ENCODE measurements at places on chromosomes 1 and 21.

DNA sequence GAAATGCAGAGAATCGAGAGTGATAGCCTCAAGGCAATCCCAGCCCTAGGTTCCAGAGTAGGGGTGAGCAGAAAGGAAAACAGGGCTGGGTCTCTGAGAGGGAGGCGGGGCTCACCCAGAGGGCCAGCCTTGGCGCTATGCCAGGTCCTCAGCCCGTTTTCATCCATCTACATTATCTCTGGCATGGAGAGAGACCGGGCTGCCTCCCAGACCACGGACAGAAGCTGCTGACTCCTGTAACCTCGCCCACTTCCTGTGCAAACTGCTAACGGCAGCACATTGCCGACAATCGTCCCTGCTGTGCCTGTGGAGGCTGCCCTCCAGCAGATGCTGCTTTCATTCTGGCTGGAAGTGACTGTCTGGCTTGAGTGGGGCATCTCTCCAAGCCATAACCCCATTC is 569.1 kb downstream of the NPHP4 start:
- DNase-seq, result peak; percentile 5

DNA sequence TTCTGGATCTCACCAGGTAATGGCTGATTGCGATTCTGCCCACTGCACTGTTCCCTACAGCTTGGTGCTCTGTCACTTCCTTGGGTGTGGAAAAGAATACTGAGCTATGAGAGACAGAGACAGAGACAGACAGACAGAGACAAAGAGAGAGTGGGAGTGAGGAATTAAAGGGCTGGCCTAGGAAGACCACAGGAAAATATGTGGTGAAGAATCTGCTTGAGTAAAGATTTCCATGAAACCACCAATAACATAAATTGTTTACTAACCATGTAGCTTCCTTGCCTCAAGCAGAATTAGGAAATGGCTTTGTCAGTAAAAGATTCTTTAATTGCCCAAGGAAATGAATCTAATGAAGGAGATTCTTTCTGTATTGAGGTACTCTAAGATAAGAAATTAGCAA is 54.4 kb downstream of the MPZL1 start:
- DNase-seq, result no peak

GRCh38 chr1:218374401-218375353 is 29.5 kb downstream of the TGFB2 start:
- no peak for DNase-seq

GRCh38 chr1:174174461-174175329 is 15.4 kb downstream of the RABGAP1L start:
- DNase-seq, result no peak

DNA sequence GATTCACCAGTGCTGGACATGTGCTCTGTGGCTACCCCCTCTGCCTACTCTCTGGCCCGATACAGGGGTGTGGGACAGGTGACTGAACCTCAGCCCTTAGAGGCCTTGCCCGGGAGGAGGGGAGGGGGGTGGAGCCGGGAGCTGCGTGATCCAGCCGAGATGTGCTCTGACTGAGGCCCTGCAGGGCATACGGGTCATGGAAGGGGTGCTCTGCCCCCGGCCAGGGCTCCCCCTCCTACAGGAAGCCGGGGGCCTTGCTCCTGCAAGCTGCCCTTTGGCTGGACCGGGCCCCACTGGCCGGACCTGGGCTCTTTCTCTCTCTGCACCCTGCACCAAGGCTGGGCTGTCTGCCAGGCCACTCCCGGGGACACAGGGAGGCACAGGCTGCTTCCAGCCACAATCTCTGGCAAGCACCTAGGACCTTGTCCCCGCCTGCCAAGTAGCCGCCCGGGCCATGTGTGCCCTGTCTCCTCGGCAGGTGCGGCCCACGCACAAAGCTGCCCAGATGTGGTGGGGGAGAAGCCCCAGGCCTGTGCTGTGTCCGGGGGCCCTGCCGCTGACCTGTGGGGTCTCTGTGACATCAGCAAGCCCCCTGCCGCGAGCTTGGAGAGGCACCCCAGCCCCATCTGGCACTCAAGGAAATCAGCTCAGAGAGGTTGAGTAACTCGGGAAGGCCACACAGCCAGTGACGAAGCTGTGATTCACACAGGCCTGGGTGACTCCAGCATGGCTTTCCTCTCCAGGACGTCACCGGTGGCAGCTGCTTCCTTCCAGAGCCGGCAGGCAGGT is 1.5 kb downstream of the SCNN1D start:
- DNase-seq, result no peak

- DNase-seq, result no peak
Observed at GRCh38 chr1:81392526-81393226, 408.1 kb upstream of the ADGRL2 start.

- DNase-seq, result no peak
Observed at GRCh38 chr1:55879346-55879745, 664.2 kb upstream of the USP24 start.

GRCh38 chr1:59692591-59692990 is 122.2 kb upstream of the HOOK1 start:
- no peak for DNase-seq

DNA sequence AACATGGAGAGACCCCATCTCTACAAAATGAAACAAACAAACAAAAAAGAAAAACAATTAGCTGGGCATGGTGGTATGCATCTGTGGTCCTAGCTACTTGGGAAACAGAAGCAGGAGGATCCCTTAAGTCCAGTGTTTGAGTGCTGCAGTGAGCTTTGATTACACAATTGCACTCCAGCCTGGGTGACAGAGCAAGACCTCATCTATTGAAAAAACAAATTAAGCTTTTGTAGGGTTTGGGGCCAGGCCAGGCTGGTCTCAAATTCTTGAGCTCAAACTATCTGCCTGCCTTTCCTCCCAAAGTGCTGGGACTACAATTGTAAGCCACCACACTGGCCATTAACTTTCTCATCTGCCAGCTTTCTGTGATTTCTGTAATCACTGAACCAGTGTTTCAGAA is 27.2 kb downstream of the NIPAL3 start:
- no peak for DNase-seq

GRCh38 chr1:21620496-21620895 is 48.7 kb downstream of the RAP1GAP start:
- DNase-seq, result no peak

DNA sequence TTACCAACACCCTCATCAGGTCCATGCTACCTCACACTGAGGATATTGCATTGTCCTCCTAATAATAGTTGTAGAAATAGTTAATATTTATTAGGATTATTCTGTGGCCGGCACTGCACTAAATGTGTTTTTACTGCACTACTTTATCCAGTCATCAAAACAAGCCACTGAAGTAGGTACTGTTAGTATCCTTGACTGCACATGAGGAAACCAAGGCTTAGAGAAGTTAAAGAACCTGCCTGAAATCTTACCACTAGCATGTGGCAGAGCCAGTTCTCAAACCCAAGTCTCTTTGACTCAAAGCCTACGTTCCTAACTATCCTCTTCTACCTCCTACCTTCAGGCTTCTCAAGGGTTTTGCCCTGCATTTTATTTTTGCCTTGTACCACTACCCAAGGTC is 30.9 kb downstream of the FMO1 start:
- DNase-seq, result no peak

DNA sequence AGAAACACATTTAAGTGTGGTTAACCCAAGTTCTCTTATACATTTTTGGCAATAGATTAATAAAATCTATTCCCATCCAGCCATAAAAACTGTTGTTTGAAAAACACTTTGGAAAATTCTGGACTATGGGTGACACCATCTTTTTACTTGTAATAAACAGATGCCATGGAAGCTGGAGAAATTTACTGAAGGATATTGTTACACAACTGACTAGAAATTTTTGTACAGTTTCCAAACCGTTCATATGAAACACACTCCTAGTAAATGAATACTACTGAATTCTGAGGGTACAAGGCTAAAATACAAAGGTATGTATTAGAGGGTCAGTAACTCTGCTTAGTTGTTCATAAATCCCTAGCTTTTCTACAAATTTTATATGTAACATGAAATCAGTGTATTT is 48.7 kb downstream of the TRIM33 start:
- no peak for DNase-seq

DNA sequence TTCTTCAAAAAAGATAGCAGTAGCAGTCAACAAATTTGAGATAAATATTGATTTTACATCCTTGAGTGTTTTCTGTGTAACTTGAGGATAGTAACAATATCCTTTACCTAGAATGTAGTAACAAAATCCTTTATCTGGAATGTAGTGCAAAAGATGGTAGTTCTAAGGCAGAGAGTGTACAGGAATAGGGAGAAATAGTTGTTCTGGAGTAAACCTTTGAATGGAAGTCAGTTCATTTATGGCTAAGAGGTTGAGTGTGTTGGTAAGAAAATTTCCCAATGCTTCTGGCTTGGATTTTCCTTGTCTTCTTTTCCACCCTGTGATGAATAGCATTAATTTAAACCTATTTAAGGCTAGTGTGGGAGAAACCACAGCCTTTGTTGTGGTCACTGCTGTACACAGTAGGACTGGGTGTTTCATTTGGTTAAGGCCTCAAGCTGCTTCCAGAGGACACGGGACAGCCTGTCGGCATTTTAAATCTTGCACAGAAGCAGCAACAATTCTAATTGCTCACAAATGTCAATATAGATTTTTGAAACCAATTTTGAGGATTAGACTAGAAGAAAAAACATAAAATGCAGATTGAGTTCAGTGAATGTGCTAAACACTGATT is 11.3 kb downstream of the NFIA start:
- DNase-seq, result no peak

GRCh38 chr1:98058676-98059075 is 137.8 kb upstream of the DPYD start:
- no peak for DNase-seq

GRCh38 chr21:15064576-15065391 is at the start of gene NRIP1:
TSS of gene NRIP1 (minus strand) at chr21:15065000. CDS start at chr21:14968192, 96,808 bp downstream.
- peak; percentile 74 for DNase-seq

- DNase-seq, result no peak
Observed at GRCh38 chr1:86695400-86695799, 9.0 kb upstream of the SH3GLB1 start.

DNA sequence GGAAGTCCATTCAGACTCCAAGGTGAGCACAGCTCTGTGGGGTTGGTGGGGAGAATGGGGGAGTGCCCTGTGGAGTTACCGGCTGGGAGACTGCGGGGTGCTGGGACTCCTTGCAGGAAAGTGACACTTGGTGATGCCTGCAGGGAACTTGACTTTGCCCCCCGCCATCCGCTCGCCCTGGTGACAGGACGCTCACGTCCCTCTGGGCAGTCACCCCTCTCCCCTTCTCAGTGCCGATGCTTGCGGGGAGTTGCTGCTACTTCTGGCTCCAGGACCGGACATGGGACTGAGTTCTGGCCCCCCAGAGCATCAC is 209.5 kb upstream of the C1orf174 start:
- DNase-seq, result no peak

DNA sequence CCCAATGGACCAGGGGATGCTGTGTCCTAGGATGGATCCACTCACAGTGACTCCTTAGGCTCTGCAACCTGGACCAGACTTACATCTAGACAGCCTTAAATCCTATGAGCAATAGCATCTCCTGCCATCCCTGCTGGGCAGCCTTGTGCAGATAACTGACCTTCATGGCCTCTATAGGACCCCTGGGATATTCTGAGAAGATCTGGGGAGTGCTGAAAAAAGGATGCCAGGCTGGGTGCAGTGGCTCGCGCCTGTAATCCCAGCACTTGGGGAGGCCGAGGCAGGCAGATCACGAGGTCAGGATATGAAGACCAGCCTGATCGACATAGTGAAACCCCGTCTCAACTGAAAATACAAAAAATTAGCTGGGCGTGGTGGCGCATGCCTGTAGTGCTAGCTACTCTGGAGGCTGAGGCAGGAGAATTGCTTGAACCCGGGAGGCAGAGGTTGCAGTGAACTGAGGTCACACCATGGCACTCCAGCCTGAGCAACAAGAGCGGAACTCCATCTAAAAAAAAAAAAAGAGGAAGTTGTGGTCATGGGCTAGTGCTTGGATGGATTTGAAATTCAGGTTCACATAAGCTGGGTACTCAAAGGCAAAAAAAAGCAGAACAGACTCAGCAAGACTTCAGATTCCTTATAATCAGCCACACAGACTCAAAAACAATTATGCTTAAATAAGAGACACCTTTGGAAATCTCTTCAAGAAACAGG is 10.9 kb upstream of the SH2D1B start:
- no peak for DNase-seq

DNA sequence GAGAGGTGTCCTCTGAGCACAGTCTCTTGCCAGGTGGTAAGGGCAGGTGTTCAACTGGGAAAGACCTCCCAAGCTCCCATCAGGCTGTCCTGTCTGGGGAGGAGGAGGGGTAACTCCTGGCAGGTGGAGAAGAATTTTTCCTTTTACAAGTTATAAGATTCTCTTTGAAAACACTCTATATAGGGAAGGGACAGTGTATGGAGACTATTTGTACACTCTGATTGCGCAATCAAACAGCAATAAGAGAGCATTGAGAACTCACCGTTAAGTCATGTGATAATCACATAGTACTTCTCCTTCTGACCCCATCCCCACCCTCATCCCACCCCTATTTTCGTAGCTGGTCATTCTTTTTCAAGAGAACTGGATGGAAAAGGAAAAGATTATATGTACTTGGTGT is 179.3 kb upstream of the ZNF644 start:
- DNase-seq, result no peak

All from stimulated activated CD4-positive, alpha-beta T cell treated with anti-CD3 and anti-CD28 coated beads, Interleukin-12 subunit alpha, Interleukin-12 subunit beta, amount 100 ng/mL, for 48 hours (primary cell).